ENCODE measurements at places on chromosomes 7 and 10. TPM values are rescaled to one million over a fixed set of nuclear protein-coding genes. Genes with fewer than 3 reads are reported as not detected.

DNA sequence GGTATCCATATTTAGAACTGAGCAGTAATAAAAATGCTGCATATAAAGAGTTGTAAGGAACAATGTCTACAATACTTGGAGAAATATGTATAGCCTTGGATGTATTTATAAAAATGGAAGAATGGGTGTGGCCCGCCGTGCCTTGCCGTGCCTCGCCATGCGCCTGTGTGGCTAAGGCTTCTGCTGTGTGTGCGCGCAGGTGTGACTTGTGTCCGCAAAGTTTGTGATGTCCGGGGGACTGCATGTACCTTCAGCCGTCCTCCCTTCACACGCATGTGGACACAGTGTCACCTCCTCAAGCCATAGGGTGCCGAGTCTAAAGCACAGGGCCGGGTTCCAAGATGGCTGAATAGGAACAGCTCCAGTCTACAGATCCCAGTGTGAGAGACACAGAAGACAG, 9.8 kb downstream of the SAMD9 start:
- DNase-seq = no peak

DNA sequence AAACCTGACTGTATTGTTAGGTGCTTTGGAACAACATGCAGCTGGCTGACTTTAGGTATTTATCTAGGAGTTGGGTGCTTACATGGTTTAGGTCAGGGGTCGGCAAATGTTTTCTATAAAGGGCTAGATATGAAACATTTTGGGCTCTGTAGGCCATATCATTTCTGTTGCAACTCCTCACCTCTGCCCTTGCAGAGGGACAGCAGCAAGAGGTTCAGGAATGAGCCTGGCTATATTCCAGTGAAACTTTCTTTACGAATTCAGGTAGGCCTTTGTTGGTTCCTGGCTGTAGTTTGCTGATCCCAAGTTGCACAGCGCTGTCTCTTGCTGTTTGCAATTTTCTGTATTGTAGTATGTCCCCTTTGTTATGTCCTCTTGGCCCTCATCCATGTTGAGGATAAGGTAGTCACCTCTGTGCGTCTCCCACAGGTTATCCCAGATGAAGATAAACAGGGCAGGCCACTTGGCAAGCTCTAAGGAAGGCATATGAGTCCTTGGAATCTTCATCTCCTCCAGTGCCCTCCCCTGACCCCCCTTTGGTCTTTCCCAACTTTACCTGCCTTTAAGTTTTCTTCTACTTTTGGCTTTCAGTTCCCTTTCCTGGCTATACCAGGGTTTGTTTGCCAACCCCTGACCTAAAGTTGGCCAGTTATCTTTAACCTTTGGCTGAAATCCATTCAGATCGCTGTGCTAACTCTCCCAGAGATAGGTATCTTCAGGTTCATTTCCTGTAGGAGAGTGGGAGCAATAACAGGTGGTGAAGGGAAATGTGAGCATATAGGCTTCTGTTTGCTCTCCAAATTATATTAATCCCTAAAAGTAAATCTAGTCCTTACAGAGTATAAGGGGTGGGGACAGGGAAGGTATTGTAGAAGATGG, 36.1 kb downstream of the SGPL1 start:
- DNase-seq = no peak

DNA sequence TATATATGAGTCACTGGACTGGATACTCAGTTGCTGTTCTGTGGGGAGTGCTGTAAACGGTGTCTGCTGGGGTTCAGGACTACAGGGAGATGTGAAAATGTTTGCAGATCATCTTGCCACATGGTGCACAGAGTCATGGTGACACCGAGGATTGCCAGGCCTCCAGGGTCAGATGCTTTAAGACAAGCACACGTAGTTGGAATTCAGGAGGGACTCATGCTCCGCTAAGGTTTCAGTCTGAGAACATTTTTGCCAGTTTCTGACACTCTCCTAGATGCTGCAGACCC, 211.3 kb downstream of the CXCL12 start:
- no peak for DNase-seq

GRCh38 chr10:112701878-112702255, 248.2 kb upstream of the TCF7L2 start:
- no peak for DNase-seq

DNA sequence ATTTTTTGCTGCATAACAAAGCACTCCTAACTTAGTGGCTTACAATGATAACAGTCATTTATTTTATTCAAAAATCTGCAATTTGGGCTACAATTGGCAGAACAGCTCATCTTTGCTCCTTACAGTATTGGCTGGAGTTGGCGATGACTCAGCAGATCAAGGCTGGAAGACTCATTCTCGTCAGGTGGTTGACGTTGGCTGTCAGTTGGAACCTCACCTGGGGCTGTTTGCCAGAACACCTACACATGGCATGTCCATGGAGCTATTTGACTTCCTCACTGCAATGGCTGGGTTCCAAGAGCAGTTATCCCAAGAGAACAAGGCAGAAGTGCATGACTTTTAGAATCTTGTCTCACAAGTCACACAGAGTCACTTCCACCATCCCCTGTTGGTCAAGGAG, 75.1 kb downstream of the NOD1 start:
- no peak for DNase-seq

DNA sequence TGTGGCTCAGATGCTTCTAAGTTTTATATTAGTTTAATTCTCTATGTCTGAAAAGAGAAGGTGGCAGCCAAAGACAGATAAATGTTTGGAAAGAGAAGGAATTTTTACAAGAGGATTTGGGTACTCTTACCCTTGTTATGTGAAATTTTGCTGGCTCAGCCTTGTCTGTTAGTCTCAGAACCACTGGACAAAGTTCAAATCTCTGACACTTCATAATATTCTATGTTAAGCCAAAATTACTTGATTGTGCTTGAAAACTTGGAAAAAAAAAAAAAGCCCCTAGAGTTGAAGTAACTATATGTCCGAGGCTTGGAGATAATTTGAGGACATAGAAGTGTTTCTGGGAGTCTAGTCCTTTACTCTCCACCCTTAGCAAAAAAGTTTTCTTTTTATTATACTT, 1079.3 kb upstream of the LRRTM3 start:
- no peak for DNase-seq

- DNase-seq = no peak
Observed at GRCh38 chr10:113023017-113023416, 73.0 kb downstream of the TCF7L2 start.

DNA sequence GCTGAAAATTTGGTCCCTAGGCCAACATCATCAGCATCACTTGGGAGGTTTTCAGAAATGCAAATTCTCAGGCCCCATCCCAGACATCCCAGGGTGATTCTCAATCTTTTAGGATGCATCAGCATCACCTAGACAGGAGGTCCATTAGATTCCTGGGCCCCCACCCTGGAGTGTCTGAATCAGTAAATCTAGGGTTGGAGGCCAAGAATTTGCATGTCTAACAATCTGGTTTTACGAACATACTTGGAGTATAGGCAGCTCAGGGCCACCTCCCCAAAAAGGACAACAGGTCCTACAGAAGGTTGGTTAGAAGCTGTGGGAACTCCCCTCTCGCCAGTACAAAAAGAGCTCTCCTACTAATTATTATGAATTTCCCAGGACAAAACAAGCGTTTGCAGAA, 15.5 kb downstream of the ZC3HAV1 start:
- DNase-seq = no peak

DNA sequence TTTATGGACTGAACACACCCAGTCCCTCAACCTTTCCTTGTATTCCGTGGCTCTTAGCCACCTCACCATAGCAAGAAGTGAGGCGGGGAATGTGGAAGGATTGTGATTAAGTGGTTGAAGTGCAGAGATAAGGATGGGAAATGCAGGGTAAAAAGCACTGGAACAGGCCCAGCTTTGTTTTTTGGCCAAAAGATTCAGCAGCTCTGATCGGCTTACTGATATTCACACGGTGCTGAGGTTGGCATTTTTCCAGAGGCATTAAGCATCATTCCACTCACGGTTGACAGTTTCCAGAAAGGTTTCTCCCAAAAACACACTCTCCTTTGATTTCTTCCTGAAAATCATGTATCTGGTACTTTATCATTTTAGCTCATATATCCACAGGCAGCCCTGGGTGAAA, 544.2 kb downstream of the CNTNAP2 start:
- DNase-seq = no peak

GRCh38 chr7:5452937-5453540, 29.4 kb upstream of the TNRC18 start:
- no peak for DNase-seq

- no peak for DNase-seq
Observed at GRCh38 chr10:132037676-132037975, 28.1 kb upstream of the JAKMIP3 start.

DNA sequence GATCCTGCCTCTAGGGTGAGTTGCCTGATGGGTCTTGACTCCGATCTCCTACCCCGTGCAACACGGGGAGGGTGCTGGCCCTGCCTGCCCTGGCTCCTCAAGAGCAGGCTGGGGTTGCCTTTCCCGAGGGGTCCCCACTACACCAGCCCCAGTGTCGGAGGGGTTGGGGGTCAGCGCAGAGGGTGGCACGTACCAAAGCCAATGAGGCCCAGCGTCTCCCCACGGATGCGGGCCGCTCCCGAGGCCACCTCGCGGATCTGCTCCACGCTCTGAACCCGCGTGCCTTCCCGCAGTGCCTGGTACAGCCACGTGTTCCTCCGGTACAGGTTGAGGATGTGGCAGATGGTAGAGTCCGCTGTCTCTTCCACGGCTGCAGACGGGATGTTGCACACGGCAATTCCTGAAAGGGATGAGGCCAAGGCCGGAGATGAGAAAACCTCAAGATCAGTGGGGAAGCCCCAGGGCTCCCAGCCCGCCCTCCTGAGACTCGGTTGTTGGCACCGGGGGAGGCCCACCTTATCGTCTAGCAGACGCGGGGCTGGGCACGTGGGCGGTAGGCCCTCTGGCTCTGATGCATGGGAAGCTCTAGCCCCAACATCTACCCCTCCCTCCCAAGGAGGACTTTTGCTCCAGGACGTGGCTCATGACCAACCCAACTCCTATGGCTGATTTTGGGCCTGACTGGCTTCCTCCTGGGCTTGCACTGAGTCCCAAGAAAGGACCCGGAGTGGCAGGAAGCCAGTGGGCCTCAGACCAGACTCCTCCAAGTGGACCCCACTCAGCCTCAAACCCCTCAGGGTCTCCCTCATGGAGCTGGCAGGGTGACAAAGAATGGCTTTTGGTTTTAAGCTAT, 56.1 kb downstream of the ZRANB1 start:
- no peak for DNase-seq

DNA sequence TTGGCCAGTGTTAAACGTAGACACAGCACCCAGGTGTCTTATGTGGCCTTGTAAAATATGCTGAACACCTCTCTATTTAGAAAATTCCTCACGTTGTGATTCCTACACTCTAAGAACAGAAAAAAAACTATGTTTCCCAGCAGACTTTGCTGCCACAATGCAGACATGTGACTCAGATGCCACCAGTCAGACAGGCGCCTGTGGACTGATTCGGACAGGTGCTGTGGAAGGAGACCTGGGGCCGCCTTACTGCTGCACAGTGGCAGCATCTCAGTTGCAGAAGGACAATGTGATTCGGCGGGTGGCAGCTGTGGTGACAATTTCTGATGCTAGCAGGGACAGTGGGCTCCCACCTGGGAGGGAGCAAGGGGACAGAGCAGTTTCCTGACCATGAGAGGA, 88.8 kb downstream of the C10orf90 start:
- DNase-seq = no peak

GRCh38 chr7:119578116-119578515, 694.9 kb upstream of the KCND2 start:
- no peak for DNase-seq

GRCh38 chr10:109966961-109967738, 40.6 kb upstream of the ADD3 start:
- peak; percentile 45 for DNase-seq

DNA sequence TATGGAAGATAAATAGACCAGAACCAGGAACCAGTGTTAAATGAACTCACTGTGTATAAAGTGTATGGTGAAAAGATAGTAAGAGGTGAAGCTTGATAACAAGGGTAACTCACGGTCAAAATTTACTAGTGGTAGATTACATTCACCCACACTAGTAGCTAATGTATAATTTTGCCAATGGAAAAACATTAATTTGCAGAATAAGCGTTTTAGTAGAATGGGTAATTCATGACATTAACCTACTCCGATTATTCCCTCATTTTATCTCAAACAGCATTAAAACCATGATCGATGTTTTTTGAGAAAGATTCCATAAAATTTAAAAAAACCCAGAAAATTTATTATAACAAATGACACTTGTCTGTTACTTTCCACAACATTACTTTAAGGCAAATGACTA, 57.7 kb upstream of the PPP1R3A start:
- no peak for DNase-seq

GRCh38 chr7:33952824-33953223, 47.5 kb downstream of the BMPER start:
- no peak for DNase-seq

GRCh38 chr7:82904871-82905270, 257.8 kb downstream of the PCLO start:
- no peak for DNase-seq

DNA sequence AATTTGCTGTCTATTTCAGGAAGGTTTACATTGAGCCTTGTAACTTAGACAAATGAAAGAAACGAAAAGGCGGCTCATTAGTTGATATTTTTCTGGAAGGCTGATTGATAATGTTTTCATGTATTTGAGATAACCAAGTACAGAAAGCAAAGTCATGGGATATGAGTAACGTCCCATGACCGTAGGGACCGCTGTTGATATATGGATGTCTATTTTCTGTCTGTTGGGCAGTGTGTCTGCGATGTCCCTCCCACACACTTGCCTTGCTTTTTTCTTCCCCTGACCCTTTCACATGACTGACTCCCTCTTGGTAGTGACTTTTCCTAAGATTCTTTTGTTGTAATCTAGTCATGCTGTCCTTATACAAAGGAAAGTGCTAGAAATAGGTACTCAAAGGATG, 57.0 kb upstream of the GPR158 start:
- DNase-seq = no peak

DNA sequence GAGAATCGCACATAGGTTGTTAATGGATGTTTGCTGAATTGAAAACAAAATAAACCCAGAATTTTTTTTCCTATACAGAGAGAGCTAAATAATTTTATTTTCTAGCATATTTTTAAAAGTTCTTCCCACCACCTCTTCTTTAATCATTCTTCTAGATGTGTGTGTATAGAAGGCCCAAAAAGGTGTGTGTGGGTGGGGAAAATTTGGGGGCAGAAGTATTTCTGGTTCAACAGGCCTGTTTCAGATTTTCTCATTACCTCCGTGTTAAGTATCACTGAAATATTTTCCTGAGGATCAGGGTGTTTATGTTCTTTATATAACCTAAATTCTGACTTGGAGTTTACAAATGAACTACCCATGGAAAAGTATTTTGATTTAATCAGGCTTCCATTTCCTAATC, 144.2 kb upstream of the ZNF804B start:
- no peak for DNase-seq

DNA sequence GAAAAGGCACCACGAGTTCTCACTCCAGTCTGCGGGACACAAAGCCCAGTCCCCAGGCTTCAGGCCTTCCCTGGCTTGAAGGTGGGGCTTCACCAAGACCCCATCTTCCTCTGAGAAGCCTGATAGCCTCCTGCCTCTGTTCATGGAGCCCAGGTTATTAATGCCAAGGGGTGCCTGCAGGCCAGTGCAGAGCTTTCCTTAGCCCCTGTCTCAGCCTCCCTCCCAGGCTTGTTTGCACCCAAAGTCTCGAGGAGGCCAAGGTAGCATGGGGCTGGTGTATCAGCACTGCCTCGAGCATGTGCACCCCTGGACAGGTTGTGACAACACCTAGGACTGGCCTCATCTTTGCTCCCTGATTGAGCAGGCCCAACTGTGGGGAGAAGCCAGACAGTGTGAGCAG, 108.1 kb upstream of the PCDH15 start:
- DNase-seq = no peak

The PPP1R17 gene
- not detected for polyA plus RNA-seq

The TAS2R3 gene
- not detected for polyA plus RNA-seq

The IFIT1 gene
- 5.5 TPM for polyA plus RNA-seq

The BLNK gene
- polyA plus RNA-seq = 0.33 TPM

The FAM180A gene
- polyA plus RNA-seq = 16.7 TPM

The PILRA gene
- polyA plus RNA-seq = 1.8 TPM

The NPC1L1 gene
- polyA plus RNA-seq = 0.03 TPM

The HOXA9 gene
- not detected for polyA plus RNA-seq

The NPY4R2 gene
- polyA plus RNA-seq = not detected
